Caki2 (cell line): ENCODE measurements at places on chromosomes 1 and 21.

DNA sequence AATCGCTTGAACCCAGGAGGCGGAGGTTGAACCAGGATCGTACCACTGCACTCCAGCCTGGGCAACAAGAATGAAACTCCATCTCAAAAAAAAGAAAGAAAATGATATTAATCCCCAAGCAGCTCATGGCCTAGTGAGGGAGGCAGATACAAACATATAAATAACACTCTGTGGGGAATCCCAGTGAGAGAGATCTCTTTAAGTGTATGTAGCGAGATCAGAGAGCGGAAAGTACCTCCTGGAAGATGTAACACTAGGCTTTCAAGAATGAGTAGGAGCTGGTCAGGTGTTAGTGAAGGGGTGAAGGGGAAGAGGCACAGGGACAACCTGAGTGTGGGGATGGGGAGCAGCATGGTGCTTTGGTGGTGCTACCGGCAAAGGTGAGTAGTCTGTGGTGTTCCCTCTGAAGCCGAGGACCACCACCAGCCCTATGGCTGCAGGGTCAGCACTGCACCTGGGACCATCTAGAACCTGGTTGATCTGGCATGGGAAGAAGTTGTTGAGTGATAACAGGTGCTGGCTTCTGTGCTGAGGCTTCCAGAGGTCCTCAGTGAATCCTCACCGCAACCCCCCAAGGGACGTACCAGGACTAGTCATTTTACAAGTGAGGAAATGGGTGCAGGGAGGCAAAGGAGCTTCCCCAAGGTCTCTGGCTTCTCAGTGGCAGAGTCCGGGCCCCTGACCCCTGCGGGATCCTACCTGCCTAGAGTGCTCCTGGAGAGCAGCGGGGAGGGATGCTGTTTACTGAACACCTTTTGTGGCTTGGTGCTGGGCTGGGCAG lies 367.6 kb upstream of the VAMP3 start:
- peak; percentile 15 for DNase-seq

DNA sequence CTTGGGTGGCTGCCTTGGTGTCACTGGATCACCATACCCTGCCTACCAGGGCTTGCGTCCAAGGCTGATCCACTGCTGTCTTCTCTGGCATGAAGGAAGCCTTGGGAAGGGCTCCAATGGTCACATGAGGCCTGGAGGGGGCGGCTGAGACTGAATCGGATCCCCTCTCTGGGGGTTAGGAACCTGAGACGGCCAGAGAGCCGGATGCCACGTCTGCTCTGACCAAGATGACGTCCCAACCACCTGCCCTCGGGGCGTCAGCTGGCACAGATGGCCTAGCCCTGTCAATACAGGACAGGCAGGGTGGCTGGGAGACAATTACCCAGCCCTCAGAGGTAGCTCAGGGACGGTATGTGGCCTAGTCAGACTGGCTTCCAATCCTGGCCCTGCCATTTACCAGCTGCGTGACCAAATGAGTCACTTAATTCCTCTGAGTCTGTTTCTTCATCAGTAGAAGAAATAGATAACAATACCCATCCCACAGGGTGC lies 5.4 kb downstream of the TRIM62 start:
- DNase-seq: no peak

DNA sequence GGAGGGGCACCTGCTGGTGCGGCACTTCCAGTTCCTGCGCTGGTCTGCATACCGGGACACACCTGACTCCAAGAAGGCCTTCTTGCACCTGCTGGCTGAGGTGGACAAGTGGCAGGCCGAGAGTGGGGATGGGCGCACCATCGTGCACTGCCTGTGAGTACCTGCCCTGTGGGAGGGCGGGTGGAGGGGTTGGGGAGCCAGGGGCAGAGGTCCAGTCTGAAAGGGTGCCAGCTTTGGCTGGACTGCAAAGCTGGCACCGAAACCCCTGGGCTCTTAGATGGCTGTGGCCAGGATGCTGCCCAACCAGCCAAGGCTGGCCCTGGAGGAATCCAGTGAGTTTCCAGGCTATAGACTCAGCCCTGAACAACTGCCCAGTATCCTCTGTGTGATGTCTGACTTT lies 87.3 kb downstream of the PTPRU start:
- no peak for DNase-seq

DNA sequence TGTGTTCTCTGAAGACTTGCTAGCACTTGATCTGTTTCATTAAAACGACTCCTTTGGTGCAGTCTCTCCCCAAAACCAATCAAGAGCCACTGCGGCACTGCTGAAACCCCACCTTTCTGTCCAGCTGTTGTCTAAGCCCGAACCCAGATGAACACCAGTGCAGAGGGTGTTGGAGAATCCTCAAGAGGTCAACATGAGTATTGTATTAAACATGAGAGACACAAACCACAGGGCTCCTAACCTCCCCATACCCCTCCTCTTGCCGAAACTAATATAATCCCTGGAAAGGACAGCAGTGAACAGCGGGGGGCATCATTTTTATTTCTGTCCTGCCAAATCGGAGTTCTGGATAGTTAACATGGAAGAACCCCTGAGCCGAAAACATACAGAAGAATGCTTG lies 333.9 kb downstream of the CAMTA1 start:
- DNase-seq: no peak

DNA sequence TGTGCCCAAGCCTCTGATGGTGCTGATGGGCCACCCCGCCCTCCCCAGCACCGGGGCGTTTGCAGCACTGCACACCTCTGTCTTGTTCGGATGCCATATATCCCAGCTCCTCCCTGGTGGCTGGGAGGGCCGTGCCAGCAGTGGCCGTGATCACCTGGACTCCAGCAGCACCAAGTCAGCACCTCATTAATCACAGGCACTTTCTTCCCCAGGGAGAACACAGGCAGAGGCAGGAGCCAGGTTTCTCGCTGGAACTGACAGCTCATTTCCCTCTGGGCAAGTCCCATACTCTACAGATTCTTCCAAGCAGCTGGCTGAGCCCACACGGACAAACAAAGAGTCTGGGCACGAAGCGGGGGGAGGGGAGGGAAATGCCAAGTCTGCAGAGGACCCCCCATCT lies 141.7 kb upstream of the EDN2 start:
- DNase-seq: peak; percentile 14

- DNase-seq: no peak
Observed at GRCh38 chr1:42721926-42722325, 18.1 kb downstream of the CLDN19 start.

DNA sequence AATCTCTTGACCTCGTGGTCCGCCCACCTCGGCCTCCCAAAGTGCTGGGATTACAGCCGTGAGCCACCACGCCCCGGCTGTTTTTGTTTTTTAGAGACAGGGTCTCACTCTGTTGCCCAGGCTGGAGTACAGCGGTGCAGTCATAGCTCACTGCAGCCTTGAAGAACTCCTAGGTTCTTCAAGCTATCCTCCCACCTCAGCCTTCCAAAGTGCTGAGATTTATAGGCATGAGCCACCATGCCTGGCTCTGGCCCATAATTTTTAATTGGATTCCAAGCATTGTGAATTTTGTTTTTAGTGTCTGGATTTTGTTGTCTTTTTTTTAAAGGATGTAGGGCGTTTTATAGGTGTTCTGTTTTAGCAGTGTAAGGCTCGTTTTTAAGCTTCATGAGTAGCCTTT lies 28.6 kb upstream of the TXLNA start:
- no peak for DNase-seq

DNA sequence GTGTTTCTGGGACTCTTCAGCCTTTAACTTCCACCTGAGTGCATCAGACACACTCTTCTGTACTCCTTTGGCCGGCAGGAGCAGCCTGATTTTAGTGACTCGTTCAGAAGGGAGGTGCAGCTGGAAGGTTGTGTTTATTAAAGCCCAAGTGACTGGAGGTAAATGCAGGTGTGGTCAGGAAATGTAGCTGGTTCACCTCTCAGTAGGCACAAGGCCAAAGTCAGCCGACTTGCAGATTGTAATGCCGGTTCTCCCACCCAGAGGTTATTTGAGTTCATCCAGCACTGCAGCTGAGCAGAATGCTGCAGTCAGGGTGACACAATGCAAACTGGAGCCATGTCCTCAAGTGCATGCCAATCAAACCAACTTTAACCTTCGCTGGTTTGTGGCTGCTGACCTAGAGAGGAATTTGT lies 91.5 kb downstream of the SPATA46 start:
- DNase-seq: peak; percentile 11

GRCh38 chr1:159746666-159747065 lies 32.3 kb upstream of the CRP start:
- DNase-seq: no peak

DNA sequence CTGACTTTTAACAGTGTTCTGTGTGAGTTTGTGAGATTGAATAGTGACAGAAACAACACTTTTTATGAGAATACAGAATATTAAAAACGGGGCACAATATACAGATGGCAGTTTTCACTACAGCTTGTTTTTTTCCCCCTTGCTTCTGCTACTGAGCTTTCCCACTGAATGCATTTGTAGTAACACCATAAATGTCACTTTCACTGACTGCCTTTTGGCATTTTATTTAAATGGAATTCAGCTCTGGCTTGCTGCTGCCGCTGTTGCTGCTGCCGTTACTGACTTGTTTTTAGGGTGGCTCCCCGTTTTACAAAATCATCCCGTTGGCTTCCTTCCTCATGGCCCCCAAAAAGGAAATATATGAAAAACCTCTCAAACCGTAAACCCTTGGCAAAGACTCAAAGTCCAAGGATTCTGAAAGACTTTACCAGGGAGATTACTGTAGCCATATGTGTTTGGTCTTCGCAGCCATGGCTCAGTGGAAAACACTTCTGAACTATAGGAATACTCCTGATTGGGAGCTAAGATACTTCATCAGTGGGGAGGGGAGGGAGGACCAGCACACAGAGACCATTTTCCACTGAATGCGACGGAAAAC lies 151.0 kb downstream of the NUF2 start:
- no peak for DNase-seq

DNA sequence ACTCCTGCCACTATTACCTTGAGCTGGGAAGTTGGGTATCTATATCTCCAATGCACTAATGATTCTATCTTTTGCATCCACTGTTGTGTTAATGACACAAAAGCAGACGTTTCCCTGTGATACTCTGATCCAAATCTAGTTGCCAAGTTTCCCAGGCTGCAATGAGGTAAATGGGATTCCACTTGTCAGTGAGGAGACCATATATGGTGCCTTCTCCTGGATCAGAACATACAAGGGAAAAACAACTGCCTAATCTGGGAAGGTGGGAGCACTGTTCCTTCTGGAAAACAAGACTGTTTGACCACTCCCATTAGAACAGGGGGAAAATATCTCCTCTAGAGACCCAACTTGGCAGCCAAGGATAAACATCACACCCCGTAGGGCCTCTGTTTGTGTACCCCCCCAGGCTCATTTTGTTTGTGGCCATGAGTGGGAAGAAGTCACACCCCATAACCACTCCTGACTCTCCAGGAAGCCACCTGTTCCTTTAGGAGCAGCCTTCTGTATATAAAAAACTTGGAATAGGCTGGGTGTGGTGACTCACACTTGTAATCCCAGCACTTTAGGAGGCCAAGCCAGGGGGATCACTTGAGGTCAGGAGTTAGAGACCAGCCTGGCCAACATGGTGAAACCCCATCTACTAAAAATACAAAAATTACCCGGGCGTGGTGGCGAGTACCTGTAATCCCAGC lies 28.5 kb upstream of the SLC6A9 start:
- no peak for DNase-seq

DNA sequence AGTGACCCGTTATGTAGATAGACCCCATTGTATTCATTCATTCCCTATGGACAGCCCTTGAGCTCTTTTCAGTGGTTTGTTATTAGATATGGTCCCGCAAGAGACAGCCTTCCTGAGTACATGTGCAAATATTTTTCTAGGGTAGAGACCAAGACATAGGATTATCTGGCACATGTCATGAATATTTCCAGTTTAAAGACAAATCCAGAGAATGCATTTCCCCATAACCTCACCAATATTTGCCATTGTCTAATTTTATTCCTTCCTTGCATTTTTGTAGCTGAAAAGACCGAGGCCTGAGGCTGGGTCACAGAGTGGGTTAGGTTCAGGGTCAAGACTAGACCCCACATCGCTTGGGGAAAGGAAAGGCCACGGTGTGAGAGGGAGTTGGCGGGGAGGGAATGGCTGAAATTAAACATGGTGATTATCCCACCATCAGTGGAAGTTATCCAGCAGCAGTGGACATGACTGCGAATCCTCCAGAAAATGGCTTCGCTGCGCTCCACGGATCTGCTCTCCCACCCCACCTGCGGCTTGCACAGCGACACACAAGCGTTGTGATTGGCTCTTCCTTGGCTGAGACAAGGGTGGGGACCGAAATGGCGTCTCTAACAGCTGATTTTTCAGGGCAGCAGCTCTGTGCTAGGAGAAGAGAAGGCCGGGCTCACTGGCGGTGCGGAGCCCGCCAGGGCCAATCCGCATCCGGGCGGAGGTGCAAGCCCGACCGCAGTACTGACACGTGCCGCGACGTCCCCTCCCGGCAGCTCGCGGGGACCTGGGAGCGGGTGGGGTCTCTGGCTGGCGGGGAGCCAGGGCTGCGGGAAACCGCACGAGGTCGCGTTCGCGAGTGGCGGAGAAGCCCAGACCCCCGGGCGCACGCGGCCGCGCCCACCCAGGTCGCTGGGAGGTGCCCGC lies 16.1 kb upstream of the STMN1 start:
- DNase-seq: peak; percentile 55

DNA sequence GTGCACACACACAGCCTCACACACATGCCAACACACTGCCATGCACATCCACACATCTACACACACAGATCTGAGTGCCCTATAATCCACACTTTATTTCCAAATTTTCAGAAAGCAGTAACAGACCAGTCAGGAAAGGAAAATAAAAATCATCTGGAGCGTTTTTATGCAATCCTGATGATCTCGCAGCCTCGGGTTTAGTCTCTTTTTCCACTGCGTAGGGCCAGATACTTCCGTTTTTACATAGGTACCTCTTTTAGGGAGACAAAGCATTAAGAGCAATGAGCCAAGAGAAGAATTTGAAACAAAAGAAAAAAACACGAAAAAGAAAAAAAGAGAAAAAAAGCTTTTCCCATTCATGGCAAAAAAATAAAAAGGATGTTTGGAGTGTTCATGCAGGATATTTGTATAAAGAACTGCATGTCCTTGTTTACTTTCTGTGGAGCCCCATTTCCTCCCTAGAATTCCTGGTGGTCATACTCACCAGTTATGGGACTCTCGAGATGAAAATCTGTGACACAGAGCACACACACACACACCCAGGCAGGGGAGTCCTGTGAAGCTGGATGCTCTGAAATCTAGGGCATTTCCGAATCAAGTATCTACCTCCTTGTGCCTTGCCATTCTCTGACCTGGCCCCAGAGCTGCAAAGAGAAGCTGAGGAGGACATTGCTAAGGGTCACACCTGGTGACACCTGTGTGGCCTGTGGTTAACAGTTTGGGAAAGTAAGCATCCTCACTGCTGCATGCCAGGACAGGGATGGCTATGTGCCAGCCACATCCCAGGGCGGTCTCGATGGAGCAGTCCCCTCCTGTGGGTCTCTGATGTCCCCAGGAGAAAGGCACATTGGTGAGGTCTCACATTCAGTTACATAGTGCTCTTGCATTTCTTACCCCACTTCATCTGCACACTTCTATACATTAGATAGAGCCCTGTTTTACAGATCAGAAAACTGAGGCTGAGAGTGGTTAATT lies 83.6 kb downstream of the RUNX1 start:
- DNase-seq: no peak

DNA sequence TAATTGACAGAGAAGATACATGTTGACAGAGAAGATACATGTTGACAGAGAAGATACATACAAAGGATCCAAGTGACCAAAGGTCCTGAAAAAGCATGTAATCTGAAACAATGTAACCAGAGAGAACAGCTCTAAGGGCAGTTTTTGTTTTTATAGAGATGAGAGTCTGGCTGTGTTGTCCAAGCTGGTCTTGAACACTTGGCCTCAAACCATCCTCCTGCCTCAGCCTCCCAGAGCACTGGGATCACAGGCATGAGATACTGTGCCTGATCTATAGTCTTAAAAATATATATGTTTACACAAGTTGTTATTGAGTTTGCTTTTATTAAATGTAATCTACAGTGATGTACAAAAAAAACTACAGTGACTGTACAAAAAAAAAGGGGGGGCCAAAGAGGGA lies 12.5 kb downstream of the MEAF6 start:
- no peak for DNase-seq
